Neural progenitor cell (in vitro differentiated cells): ENCODE measurements at places on chromosomes 4 and X. TPM values are rescaled to one million over a fixed set of nuclear protein-coding genes. Genes with fewer than 3 reads are reported as not detected.

PAGE2B gene
- not detected in 2 replicates for total RNA-seq

DOK7 gene
- total RNA-seq = 0.22 TPM in 1 of 2 replicates, not detected in the other

LRCH2 gene
- total RNA-seq = 18.1 and 24.9 TPM in 2 replicates

COX7B2 gene
- total RNA-seq = not detected in 2 replicates

MAGED1 gene
- total RNA-seq = 133 and 181 TPM in 2 replicates

ALPK1 gene
- 0.19 and 0.41 TPM in 2 replicates for total RNA-seq

STOX2 gene
- total RNA-seq = 11.6 and 13.3 TPM in 2 replicates

REPS2 gene
- total RNA-seq = 1.2 and 4.1 TPM in 2 replicates

ARSJ gene
- total RNA-seq = 0.25 and 0.28 TPM in 2 replicates

DMD gene
- 27.1 and 30.6 TPM in 2 replicates for total RNA-seq

DNA sequence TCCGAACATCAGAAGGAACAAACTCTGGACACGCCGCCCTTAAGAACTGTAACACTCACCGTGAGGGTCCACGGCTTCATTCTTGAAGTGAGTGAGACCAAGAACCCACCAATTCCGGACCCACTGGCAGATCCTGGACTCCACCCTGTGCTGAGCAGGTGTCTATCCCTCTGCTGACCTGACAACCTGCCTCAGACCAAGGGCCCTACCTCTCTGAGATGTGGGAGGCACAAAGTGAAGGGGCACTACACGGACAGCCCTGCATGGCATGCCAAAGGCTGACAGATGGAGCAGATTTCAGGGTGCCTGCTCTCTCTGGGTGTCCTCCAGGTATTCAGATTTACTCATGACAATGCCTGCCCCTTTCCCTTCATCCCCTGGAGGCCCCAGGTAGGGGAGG lies 14.0 kb upstream of the HSFX1 start:
- no peak overlapping the region for H3K27ac ChIP-seq
- H3K4me3 ChIP-seq = no peak overlapping the region
- H3K36me3 ChIP-seq = no peaks in the 10 kb centered on the region
- no peak for DNase-seq

- H3K27me3 ChIP-seq = peaks cover 36% of the 10 kb centered on the region
- H3K4me3 ChIP-seq = peak overlapping the region; percentile 67
Observed at GRCh38 chr4:158770671-158771070, 1.8 kb downstream of the FNIP2 start.

- no peak for DNase-seq
- H3K4me3 ChIP-seq = no peak overlapping the region
- no peak overlapping the region for H3K27ac ChIP-seq
- peaks cover 8% of the 10 kb centered on the region for H3K4me1 ChIP-seq
- no peaks in the 10 kb centered on the region for H3K36me3 ChIP-seq
- no peaks in the 10 kb centered on the region for H3K27me3 ChIP-seq
Observed at GRCh38 chrX:123830309-123830708, 29.5 kb upstream of the XIAP start.

DNA sequence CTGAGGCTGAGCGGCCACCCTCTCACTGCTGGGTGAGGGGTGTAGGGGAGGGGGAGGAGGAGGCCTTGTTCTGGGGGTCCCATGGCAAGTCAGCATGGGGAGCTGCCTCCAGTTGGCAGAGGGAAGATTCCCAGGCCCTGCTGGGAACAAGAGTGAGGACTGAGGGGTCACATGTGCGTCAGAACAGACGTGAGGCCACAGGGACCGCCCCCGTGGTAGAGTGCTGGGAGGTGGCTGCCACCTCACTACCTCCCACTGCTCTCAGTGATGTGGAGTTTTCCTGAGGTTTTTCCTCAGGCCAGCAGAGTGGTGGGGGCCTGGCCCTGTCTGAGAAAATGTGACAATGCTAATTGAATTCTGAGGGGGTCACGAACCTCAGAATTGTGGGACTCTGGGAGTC lies 568 bp downstream of the MAGEC1 start:
- no peak for DNase-seq
- no peaks in the 10 kb centered on the region for H3K4me1 ChIP-seq
- H3K4me3 ChIP-seq = no peak overlapping the region
- H3K27me3 ChIP-seq = no peaks in the 10 kb centered on the region
- no peaks in the 10 kb centered on the region for H3K36me3 ChIP-seq
- no peak overlapping the region for H3K27ac ChIP-seq

DNA sequence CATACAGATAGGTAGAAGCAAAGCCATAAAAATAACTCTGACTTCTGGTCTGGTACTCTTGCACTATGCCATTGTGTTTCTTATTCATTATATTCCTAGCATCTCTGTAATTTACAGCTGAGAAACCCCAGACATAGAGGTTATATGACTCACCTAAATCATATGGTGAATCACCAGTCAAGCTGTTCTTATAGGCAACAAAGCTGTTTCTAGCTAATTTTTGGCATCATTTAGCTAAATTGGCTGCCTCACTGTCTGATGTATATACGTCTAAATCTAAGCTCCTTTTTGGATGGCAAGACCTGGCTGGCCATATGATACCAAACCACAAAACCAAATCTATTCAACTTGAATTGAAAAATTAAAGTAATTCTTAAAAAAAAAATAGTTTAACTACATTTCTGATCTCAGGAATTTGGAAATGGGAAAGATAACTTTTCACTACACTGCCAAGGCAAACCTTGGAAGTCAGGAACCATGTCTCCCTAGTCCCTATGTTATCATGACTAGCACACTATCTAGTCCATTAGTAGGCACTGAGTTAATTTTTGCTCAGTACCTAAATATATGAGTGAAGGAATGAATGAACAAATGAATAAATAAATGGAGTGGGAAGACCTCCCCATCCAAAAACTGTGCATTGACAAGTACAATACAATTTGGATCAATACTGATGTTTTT lies 41.3 kb upstream of the STAG2 start:
- H3K27me3 ChIP-seq = no peaks in the 10 kb centered on the region
- H3K4me1 ChIP-seq = no peaks in the 10 kb centered on the region
- H3K4me3 ChIP-seq = no peak overlapping the region
- H3K36me3 ChIP-seq = no peaks in the 10 kb centered on the region
- DNase-seq = no peak

- no peak overlapping the region for H3K27ac ChIP-seq
- H3K4me1 ChIP-seq = peaks cover 14% of the 10 kb centered on the region
- no peaks in the 10 kb centered on the region for H3K36me3 ChIP-seq
- no peak for DNase-seq
- no peak overlapping the region for H3K4me3 ChIP-seq
Observed at GRCh38 chr4:25060963-25061340, 30.2 kb upstream of the LGI2 start.

DNA sequence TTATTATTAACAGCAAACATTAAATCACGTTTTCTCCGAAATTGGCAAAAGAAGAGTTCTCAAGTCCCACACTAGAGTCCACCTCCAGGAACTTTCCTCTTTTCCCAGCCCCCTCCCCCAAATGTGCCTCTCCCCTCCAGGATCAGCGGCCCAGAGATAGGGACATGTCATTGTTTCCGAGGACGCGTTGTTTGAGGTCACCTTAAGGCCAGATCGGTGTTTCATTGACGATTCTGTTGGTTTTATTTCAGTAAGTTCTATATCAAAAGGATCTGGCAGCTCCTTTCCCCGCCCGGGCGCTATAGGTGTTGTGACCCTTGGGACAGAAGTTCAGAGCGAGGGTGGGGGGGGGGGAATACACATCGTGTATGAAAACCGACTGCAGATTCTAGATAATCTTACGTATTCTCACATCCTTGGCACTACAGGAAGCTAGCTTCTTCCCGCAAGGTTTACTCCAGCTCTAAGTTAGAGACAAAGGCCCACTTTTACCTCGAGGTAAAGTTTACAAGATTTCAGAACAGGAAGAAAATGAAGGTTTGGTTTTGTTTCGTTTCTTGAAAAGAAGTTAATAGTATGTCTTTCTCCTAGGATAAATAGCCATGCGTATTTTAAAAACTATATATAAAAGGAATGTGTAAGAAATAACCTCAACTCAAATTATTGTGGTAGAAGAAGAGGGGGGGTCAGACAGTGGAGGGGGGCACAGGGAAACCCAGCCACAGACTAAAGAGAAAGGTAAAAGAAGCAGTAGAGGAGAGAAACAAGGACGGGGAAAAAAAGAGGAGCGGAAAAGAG lies 739 bp upstream of the MSX1 start:
- peak; percentile 41 for DNase-seq
- H3K27ac ChIP-seq = no peak overlapping the region
- peaks cover 99% of the 10 kb centered on the region for H3K27me3 ChIP-seq
- H3K36me3 ChIP-seq = no peaks in the 10 kb centered on the region
- peaks cover 62% of the 10 kb centered on the region for H3K4me1 ChIP-seq
- peak overlapping the region; percentile 53 for H3K4me3 ChIP-seq

- no peak overlapping the region for H3K27ac ChIP-seq
- DNase-seq = peak; percentile 50
- H3K4me3 ChIP-seq = no peak overlapping the region
- no peaks in the 10 kb centered on the region for H3K4me1 ChIP-seq
Observed at GRCh38 chr4:48008021-48008596, 8.4 kb downstream of the CNGA1 start.

- DNase-seq = no peak
- H3K36me3 ChIP-seq = no peaks in the 10 kb centered on the region
- H3K27ac ChIP-seq = peak overlapping the region; percentile 56
- H3K27me3 ChIP-seq = no peaks in the 10 kb centered on the region
- no peak overlapping the region for H3K4me3 ChIP-seq
Observed at GRCh38 chr4:110155654-110156053, 42.8 kb downstream of the ELOVL6 start.

DNA sequence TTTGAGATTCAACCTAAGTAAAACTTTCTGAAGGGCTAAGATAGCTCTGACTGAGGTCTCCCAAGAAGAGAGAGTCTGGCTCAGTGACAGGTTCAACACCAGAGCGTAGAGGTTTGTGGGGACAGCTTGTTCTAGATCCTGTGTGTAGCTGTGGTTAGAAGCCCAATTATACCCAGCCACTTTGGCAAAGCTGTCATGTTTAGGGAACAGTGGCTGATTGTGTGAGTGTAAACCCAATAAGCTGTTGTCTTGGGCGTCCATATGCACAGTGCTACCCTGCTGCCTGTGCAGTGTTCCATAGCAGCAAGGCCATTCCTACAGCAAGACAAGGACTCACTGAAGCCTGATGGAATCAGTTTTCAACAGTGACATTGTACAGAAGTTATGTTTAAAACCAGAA lies 11.2 kb upstream of the SCRG1 start:
- DNase-seq = no peak
- H3K4me1 ChIP-seq = no peaks in the 10 kb centered on the region

GRCh38 chr4:48904101-48904500 lies 2.5 kb downstream of the OCIAD2 start:
- H3K27ac ChIP-seq = no peak overlapping the region
- peaks cover 6% of the 10 kb centered on the region for H3K4me1 ChIP-seq
- no peaks in the 10 kb centered on the region for H3K36me3 ChIP-seq

GRCh38 chr4:90027565-90027964 lies 99.6 kb upstream of the CCSER1 start:
- no peaks in the 10 kb centered on the region for H3K36me3 ChIP-seq
- no peak overlapping the region for H3K4me3 ChIP-seq
- peaks cover 22% of the 10 kb centered on the region for H3K4me1 ChIP-seq
- DNase-seq = no peak
- H3K27ac ChIP-seq = no peak overlapping the region
- no peaks in the 10 kb centered on the region for H3K27me3 ChIP-seq

GRCh38 chr4:123824524-123824923 lies 427.9 kb downstream of the SPRY1 start:
- H3K4me3 ChIP-seq = no peak overlapping the region
- H3K27ac ChIP-seq = no peak overlapping the region

- no peaks in the 10 kb centered on the region for H3K4me1 ChIP-seq
- DNase-seq = no peak
- H3K27me3 ChIP-seq = no peaks in the 10 kb centered on the region
- no peak overlapping the region for H3K27ac ChIP-seq
Observed at GRCh38 chr4:33737726-33738125, 2506.6 kb downstream of the ARAP2 start.

- no peak overlapping the region for H3K27ac ChIP-seq
- peak; percentile 1 for DNase-seq
Observed at GRCh38 chr4:3269105-3269927, 20.4 kb downstream of the MSANTD1 start.

- H3K4me1 ChIP-seq = peaks cover 2% of the 10 kb centered on the region
- H3K27ac ChIP-seq = no peak overlapping the region
- no peak for DNase-seq
- H3K4me3 ChIP-seq = no peak overlapping the region
Observed at GRCh38 chrX:101677028-101677427, 17.4 kb upstream of the ARMCX2 start.

DNA sequence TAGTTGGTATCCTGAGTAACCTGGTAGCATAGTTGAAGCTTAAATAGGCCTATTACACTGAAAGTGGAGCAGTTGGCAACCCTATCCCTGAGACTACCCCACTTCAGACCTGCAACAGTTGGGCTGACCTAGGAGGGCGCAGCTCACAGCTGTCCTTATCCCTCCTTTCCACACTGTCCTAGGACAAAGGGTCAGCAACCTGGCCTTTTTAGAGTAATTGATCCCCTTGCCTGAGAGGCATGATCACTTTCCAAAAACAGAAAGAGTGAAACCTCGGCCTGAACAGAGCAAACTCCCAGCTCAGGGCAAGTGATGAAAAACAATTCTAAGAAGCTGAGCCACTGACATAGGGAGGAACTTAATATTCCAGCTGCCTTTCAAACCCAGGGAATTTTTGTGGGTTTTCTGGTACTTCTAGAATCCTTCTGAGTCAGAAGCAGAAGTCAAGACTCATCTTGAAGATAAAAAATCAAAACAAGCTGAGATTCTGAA lies 94.9 kb upstream of the MYOZ2 start:
- peak; percentile 65 for DNase-seq
- no peaks in the 10 kb centered on the region for H3K36me3 ChIP-seq
- H3K27me3 ChIP-seq = no peaks in the 10 kb centered on the region
- H3K4me3 ChIP-seq = no peak overlapping the region

DNA sequence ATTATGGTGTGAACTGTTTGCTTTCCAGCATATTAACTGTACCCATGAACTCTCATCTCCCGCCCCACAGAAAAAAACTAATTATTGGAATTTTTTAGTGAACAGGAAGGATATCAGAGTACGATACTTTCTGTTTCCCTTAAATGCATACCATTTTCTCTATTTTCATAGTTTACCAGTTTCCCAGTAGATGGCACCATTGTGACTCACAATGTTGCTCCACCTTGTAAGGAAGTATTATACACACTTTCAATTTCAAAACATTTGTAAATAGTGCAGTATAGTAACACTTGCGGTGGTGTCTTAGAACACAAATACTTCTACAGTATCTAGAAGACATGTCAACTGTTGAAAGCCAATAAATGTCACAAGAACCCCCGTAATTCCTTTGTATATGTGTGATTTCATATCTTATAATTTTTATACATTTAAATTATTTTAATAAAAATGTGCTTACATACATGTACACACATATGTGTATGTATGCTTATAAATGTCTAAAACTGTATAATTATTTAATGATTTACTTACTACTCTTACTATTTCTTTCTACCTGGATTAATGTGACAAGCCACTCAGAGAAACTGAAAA lies 167.3 kb downstream of the SLIT2 start:
- DNase-seq = peak; percentile 40
- H3K4me1 ChIP-seq = no peaks in the 10 kb centered on the region
- H3K4me3 ChIP-seq = no peak overlapping the region
- no peaks in the 10 kb centered on the region for H3K27me3 ChIP-seq
- no peak overlapping the region for H3K27ac ChIP-seq

- H3K27ac ChIP-seq = no peak overlapping the region
- DNase-seq = no peak
- no peak overlapping the region for H3K4me3 ChIP-seq
Observed at GRCh38 chr4:119087121-119087520, 48.5 kb upstream of the MYOZ2 start.
